ENCODE measurements at places on chromosomes 4 and X.

- DNase-seq, result no peak
Measured at GRCh38 chr4:76977736-76978350, 28.3 kb downstream of the SEPTIN11 start.

- DNase-seq, result no peak
Measured at GRCh38 chrX:119990556-119991004, 47.0 kb upstream of the NKAP start.

DNA sequence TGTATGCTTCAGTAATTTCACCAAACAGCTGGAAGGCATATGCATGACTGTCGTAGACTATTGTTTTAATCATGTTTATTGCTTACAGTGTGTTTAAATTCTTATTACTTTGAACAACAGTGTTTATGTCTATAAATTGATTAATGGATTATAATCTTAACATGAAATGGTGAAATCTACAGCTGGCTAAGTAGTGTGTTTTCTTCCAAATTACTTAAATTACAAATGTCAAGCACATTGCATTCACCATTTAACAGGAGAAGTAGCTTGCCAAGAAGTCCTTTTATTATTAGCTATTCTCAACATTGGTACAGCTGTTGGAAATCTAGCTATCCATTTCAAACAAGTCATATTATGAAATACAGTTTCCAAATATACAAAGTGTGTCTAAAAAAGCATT lies 849.3 kb upstream of the PCDH10 start:
- no peak for DNase-seq

DNA sequence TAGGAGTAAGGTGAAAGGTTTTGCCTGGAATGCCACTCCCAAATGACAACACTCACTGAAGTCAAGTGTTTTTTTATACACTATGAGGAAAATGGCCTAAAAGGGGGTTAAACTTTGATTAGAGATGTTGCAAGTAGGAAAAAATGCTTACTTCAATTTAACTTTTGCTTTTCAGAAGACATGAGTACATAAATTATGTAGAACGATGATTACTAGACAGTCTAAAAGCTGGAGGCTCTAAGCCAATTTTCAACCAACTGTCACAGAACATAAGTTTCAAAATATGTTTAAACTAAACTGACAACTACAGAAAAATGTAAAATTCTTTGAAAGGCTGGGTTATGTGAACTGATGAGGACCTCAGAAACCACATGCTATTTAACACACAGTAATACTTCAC lies 83.4 kb downstream of the SHISA3 start:
- no peak for DNase-seq

- DNase-seq, result peak; percentile 22
Measured at GRCh38 chr4:3202836-3203820, 45.8 kb upstream of the MSANTD1 start.

GRCh38 chr4:54509057-54509456 lies 148.7 kb upstream of the KIT start:
- no peak for DNase-seq

DNA sequence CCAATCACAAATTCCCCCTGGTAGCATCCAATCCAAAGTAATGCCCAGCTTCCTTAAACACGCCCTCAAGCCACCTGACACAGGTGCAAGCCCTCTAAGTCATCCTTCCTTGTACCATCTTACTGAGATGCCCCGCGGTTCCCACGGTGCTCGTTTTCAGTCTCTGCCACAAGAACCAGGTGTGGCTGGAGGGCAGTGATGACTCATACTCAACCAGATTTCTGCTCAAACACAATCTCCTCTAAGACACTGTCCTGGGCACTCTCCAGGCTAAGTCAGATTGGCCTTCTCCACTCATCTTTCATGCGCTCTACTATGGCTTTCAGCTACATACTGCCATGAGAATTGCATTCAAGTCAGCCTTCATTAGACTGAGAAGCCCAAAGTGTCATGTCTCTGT lies 3.5 kb downstream of the SH3KBP1 start:
- no peak for DNase-seq

Measured in stimulated activated CD4-positive, alpha-beta T cell treated with anti-CD3 and anti-CD28 coated beads, Interleukin-15, amount 100 ng/mL, for 1 hour (primary cell).